ENCODE measurements at places on chromosomes 3 and 15.

- DNase-seq, result no peak
Measured at GRCh38 chr3:78873641-78874040, 894.2 kb downstream of the ROBO1 start.

- no peak for DNase-seq
Measured at GRCh38 chr15:35321926-35322325, 224.0 kb downstream of the DPH6 start.

GRCh38 chr15:49110158-49110944, 45.0 kb downstream of the COPS2 start:
- no peak for DNase-seq

DNA sequence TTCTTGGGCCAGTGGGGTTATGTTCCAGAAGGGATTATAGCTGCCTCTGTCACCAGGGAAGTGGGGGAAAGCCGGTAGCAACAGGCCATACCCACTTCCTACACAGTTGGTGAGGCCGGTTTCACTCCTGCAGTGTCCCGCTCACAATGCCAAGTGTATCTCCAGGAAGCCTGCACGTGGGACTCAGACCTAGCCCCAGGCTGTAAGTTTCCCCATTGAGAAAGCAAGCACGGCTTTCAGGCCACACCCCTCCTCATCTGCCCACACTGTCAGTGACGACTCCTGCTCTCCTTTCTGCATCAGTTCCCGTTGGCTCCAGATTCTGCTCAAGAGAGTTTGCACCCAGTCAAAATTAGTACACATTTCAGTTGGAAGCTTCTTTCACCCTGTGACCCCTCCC, 51.6 kb upstream of the CPOX start:
- no peak for DNase-seq

GRCh38 chr3:111954228-111954990, 24.4 kb upstream of the ABHD10 start:
- DNase-seq, result no peak

- DNase-seq, result no peak
Measured at GRCh38 chr3:146065573-146066006, 95.4 kb downstream of the PLOD2 start.

DNA sequence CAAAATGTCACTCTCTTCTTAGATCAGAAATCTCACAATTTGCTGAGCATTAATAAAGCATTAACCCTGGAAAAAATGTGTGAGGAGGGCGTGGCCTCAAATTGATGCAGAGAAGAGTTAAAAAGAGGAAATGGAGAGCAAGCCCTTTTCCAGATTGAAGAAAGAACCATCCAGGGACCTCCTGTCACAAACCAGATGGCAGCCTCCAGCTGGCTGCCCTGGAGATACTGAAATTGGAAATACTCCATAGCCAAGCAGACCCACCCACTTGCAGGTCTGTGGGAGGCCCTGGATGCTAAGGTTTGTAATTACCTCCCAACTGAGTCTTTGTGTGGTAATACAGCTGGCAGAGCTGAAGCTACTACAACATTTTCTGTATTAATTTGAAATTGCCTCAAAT, 214.9 kb downstream of the IL20RB start:
- no peak for DNase-seq

- DNase-seq, result no peak
Measured at GRCh38 chr15:73959012-73959581, 32.8 kb downstream of the LOXL1 start.

DNA sequence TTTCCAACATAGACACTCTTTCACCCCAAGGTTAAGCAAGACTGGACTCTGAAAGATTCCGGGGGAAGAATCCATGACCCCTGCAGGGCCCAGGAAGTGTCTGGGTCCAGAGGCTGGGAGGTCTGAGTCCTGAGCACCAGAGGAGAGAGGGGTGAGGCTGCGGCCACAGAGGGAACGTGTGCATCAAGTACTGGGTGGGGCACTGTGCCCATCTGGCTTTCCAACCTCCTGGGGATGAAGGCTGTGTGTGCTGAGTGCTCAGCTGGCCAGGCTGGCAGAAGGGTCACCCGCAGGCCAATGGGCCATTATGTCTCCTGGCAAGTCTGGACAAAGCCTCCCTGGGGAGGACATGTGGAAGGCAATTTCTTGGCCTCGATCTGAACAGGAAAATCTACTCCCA, 3.3 kb downstream of the CHRNA3 start:
- no peak for DNase-seq

GRCh38 chr15:61479613-61480012, 250.5 kb upstream of the RORA start:
- DNase-seq, result no peak

DNA sequence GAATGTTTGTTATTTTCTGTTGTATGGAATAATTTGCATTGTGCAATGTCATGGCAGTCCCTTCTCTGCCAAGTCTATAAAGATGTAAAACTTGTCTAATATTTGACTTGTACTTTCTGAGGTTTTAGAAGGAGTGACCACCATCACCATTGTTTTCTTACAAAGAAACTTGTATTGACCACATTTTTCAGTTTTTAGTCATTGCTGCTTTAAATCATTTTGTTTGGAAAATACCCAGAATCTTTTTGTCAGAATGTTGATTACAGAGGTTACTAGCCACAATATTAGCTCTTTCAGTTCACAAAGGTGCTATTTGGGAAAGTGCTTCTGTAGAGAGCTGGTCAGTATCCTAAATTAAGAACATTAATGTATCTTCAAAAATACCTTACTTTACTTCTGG, 532.4 kb upstream of the GBE1 start:
- DNase-seq, result no peak

- no peak for DNase-seq
Measured at GRCh38 chr3:151230646-151231045, 27.6 kb upstream of the GPR171 start.

GRCh38 chr15:41926185-41927056, 32.6 kb upstream of the SPTBN5 start:
- DNase-seq, result no peak

All from esophagus squamous epithelium (tissue), 5 donors.